Mucosa of gallbladder (tissue), 1 donor: ENCODE measurements at places on chromosomes 6 and 20. TPM values are rescaled to one million over a fixed set of nuclear protein-coding genes. Genes with fewer than 3 reads are reported as not detected.

DNA sequence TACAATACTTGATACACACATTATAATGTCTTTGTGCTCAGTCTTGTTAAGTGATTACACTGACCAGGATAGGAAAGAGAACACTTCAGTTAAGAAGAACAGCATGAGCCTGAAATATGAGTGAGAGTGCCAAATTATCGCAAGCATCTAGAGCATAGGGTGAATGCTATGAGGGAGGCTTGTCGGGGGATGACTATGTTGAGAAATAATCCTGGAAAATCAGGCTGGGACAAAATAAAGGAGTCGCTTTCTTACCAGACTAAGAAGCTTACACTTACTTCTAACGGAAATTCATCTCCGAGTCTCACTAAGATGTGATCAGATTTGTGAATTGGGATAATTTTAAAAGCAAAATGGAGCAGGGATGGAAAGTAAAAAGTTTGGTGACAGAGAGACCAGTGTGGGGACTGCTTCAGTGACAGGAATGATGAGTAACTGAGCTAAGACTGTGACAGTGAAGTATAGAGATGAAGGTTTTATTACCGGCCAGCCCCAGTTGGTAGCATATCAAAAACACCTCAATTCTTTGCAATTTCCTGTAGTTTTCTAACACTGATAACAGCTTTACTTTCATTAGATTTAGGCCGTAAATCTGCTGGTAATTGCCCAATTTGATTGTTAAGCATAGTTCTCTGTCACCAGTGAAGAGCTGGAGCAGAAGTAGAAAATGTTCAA is 48.4 kb upstream of the DEFB112 start:
- DNase-seq: no peak

GRCh38 chr20:58864346-58864745 is 11.8 kb downstream of the GNAS start:
- no peak for DNase-seq

- DNase-seq: no peak
Observed at GRCh38 chr20:25048519-25048952, 9.4 kb downstream of the ACSS1 start.

DNA sequence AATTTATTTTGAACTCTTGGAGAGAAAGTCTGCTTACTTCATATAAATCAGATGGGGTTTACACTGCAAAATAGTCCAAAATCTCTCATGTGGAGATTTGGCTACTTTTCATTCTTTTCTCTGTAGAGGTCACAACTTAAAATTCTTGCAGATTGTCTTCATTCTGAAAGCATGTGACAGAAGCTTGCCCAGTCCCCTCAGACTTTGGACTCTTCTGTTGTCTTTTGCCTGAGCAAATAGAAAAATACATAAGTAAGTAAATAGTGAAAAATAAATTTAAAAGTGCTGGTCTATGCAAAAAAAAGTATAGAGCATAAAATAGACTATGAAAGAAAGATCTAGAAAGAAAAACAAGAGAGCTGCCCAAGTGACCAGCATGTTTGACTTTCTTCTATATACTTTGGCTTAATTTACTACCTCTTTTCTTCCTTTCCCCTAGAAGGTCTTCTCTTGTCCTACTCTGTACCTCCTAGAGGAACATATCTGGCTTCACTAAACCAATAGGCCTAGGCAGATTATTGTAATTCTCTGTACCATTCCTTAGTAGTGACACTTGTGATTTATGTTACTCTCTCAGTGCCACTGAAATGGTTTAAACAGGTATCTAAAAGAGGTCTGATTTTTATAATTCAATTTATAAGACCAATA is 260.9 kb downstream of the TENT5A start:
- no peak for DNase-seq

GRCh38 chr6:99512033-99512432 is 3.2 kb downstream of the USP45 start:
- DNase-seq: no peak

DNA sequence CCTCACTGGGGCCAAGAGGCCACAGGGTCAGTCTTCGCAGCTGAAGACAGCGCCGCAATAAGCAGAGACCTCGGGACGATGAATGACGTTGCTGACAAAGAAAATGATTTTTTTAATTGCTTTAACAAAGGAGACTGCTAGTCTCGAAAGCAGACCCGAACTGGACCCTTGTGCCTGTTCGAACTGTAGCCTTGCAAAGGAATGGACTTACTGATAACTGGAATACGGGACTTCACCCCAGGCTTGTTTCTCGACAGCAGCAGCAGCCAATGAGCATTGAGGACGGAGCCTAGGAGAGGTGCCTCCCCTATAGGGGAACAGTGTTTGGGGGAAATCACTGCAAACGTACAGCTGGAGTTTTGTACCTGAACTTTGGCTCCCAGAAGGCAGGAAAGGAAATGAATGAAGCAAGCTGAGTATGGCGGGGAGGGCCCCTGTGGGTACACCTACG is 1.3 kb upstream of the TAF4 start:
- DNase-seq: no peak

GRCh38 chr6:135014353-135014832 is 40.2 kb downstream of the HBS1L start:
- no peak for DNase-seq

- DNase-seq: no peak
Observed at GRCh38 chr6:112821476-112821875, 474.3 kb downstream of the RFPL4B start.

DNA sequence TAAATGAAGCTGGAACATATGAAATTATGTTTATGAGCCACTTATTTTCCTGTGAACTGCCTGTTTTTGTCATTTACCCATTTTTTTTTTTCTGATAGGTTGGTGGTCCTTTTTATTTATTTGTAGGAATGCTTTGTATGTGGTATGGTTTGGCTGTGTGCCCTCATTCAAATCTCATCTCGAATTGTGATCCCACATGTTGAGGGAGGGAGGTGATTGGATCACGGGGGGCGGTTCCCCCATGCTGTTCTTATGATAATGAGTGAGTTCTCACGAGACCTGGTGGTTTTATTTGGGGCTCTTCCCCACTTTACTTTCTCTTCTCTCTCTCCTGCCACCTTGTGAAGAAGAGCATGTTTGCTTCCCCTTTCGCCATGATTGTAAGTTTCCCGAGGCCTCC is 77.3 kb downstream of the CDH26 start:
- no peak for DNase-seq

DNA sequence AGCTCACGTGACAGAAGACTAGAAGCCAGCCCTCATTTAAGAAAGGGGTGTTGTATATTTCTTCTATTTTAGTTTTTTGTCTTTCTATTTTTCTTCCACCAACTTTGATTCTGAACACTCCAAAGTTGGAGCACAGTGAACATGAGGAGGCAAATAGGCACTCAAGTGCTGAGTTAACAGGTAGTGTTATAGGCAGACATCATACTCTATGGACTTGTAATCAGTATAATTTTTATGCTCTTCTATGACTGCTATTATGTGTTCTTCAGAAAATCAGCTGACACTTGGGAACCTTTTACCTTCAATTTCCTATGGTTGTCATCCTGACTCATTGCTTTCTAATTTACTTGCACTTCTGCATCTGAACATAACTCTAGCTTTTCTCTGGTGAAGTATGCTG is 396.3 kb upstream of the EYS start:
- no peak for DNase-seq

DNA sequence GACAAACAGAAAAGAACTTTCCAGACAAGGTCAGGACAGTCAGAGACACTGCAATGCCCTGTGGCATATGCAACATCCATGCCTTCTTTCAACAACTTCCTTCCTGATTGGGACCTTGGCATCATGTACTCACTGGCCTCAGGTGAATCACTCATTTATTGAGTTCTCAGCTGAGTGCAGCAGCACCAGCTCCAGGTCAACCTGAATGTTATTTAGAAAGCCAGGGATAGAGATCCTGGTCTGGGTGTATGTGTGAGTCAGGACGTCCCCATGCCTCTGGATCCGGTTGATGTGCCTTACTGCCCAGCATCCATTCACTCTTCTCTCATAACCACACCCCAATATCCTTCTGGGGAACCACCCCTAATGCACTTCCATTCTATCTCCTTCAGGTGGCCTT is 54.4 kb downstream of the SNRNP48 start:
- DNase-seq: no peak

DNA sequence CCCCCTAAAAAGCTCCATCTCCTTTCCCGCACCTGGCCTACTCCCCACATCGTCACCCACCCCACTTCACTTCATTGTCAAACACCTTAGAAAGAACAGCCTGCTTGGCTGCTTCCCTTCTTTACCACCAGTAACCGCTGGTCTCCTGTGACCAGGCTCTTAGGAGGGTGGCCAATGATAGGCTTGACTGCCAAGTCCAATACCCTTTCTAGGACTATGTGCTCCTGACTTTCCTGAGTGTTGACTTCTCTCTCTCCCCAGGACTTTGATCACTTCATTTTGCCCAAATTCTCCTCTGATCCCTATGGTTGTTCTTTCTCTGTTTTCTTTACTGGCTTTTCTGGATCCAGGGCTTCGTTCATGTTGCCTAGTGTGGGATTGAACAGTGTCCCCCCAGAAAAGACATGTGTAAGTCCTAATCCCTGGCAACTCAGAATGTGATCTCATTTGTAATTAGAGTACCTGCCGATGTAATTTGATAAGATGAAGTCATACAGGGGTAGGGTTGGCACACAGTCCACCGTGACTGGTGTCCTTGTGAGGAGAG is 254.0 kb downstream of the GMDS start:
- no peak for DNase-seq

- no peak for DNase-seq
Observed at GRCh38 chr6:41470331-41471063, 75.7 kb upstream of the FOXP4 start.

GRCh38 chr20:56975838-56976237 is 290.6 kb downstream of the BMP7 start:
- DNase-seq: no peak

DNA sequence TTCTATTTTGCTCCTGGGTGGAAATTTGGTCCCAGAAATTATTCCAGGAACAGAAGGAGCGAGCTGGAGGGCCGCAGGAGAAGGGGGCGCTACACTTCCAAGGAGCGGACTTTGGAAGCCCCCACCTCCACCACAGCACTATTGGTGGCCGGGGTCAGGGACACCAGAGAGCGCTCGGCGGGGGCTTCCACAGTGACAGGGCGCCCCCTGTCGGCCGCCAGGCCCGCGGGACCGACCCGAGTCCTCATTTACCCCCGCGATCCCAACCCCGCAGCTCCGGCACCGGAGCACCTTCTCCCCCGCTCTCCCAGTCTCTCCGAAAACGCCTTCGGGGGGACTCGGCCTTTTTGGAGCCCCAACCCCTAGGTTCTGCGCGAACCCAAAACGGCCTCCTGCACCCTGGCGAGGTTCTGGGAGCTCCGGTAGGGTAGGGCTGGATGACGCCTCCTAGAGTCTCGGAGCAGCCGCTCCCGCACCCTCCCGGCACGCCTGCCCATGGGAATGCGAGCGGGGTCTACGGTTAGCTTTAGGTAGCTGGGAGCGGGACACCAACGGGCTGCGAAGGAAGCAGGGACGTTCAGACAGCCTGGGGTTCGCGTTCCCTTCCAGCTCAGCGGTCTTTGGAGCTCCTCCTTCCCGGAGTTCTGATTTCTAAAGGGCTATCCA is 2.4 kb upstream of the FOXA2 start:
- no peak for DNase-seq

GRCh38 chr6:10425975-10426780 is 11.3 kb upstream of the TFAP2A start:
- DNase-seq: no peak

DNA sequence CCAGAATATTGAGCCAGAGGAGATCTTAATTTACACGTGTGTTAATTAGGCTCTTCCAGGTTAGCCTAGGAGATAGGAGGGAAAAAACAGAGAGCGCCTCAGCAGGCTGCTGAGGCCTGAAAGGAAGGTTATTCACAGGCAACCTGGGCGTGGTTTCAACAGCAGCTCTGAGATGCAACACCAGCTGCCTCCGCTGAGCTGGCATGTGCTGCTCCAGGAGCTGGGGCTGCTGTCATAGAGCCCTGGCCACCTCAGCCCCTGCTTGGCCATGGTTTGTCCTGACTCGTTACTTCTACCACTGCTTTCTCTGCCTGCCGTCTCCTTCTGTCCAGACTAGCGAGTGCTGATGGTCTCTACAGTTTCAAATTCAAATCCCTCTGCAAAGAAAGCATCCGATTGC is 32.4 kb upstream of the RPP40 start:
- DNase-seq: no peak

DNA sequence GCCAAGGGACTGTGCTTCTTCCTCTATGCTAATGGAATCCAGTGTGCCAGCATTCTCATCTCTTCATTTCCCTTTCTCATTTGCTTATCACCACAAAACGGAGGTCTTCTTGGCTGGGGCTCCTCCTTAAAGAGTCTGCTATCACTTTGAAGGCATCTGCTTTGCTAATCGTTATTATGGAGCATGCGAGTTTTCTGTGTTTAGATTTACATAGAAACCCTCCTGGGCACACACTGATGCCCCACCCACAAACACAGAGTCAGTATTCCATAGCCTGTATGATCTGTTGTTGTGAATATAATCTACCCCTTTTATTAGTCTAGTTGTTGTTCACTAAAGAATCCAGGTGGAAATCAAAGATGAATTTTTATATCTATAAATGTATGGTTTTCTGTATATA is 83.4 kb upstream of the XRN2 start:
- DNase-seq: no peak

GRCh38 chr6:151075527-151075926 is 164.2 kb upstream of the AKAP12 start:
- DNase-seq: no peak

DNA sequence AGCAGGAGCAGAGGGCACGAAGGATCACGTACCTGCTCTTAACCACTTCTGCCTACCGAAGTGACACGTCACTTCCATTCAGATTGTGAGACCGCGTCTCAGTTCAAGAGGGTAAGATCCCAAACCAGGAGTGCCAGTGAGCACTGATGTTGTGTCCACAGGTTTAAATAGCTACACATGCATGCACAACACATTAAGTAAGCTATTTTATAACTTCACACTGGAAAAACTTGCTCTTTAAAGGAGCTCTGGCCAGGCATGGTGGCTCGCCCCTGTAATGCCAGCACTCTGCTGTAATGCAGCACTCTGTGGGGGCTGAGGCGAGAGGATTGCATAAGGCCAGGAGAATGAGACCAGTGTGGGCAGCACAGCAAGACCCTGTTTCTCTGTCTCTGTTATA is 21.1 kb downstream of the ABHD12 start:
- no peak for DNase-seq

DNA sequence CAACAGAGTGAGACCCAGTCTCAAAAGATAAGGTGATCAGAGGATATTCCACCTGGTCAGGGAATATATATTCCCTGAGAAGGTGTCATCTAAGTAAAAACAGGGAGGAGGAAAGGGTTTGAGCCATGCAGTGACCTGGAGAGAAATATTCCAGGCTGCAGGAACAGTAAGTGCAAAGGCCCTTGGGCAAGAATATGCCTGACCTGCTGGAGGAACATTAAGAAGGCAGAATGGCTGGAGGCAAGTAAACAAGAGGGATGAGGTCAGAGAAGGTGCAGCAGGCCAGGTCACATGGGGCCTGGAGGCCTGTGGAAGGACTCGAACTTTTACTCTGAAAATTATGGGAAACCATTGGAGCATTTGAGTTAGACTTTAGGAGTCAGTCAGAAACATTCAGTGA is 6.7 kb downstream of the DEF6 start:
- DNase-seq: no peak

The SLC17A9 gene
- total RNA-seq: 19.8 TPM

The GHRH gene
- total RNA-seq: not detected

The OXT gene
- 0.46 TPM for total RNA-seq

The TRDN gene
- 0.23 TPM for total RNA-seq

The ACTL10 gene
- total RNA-seq: 4.8 TPM

The CALHM5 gene
- total RNA-seq: 1.8 TPM

The TNF gene
- 6.6 TPM for total RNA-seq

The ENPP4 gene
- 18.0 TPM for total RNA-seq

The SIM1 gene
- not detected for total RNA-seq
